ENCODE measurements at places on chromosomes 16 and 17.

DNA sequence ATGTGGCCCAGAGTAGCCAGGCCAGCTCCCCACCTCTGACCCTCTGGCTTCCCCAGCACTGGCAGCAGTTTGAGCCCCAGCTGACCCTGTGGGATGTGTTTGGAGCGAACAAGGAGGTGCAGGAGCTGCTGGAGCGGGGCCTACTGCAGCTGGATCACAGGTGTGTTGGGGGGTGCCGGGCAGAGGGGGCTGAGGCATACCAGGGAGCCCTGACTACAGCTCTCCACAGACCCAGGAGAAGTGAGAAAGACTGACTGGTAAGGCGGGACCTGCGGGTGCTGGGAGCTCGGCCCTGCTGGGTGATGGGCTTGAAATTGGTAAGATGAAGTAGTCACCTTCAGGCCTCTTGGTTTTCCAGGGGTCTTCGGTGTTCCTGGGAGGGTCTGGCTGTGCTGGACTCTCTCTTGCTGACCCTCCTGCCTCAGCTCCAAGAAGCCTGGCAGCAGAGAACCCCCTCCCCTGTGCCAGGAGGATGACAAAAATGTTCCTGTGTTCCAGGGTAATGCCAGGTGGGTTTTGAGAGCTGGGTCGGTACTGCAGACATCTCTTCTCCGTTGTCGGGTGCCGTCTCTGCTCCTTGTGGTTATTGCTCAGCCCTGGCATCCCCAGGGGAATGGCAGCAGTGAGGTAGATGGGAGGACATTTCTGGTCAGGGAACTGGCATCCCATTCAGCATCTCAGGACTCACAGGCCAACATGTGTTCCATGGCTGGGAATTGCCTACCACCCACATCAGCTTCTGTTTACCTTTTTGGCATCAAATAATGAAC lies 5.9 kb downstream of the RSAD1 start:
- no peak for DNase-seq

- no peak for DNase-seq
Measured at GRCh38 chr16:31265329-31266245, 5.8 kb downstream of the ITGAM start.

DNA sequence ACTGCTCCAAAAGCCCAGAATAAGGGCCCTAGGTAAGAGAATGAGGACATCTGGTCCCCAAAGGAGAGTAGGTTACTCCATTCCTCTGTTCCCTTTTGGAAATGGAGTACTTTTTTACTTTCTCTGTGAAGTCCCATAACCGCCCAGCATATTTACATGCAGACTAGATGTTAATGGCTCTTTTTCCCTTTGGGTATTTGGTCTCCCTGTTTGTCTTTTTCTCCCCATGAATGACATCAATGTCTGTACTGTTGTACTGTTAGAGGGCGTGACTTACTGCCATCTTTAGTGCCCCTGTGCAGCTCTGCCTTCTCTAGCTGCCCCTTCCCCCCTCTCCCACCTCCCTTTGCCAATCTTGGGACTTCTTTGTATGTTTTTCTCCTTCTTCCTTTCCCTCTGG lies 19.0 kb downstream of the GPR179 start:
- DNase-seq, result no peak

DNA sequence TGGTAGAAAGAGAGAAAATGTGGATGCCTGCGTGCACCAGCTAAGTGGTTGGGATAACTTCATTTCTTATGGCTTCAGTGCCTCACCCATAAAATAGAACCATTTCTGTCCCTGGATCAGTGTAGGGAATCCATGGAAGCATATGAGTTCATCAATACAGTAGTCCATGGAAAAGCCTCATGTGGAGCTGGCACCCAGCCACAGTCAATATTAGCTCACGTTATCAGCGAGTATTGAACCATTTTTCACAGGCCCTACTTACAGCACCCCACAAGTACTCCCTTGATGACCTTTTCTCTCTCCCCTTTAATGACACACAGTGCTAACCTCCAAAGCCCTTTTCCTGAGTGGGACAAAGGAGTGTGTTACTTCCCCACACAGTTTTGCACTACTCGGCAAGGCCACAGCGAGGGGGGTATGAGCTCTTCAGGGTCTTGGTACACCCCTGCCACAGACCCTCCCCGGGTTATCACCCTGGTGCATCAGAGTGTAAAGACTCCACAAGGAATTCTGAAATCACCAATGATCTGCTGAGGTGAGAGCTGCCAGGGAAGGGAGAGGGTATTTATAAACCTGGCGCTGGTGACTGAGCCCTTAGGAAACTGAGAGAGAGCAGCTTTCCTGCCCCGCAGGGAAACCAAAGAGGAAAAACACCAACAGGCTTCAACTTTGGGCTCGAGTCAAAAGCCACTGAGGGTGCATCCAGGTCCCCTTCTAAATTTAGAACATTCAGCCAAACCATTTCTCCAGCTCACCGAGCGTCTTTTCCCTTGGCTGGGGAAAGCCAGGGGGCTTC lies 36.9 kb downstream of the DYNLRB2 start:
- no peak for DNase-seq

- DNase-seq, result peak; percentile 52
Measured at GRCh38 chr16:69494991-69495392, 70.6 kb downstream of the CYB5B start.

DNA sequence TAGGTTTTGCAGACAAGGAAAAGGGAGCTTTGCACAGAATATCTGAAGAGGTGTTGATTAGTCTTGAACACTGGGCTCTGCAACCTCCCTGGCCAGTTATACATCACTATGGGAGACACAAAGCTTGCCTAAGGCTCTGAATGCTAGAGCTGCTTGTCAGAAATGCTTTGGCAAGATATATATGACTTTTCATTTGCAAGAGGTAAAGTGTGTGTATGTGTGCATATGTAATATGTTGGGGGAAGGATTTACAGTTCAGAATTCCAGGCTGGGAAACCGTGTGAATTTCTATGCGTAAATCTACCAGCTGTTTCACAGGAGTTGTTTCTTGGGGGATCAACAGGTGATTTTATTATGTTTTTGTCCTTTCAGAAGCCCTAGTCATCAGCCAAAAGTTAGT lies 350.9 kb downstream of the TMEM114 start:
- no peak for DNase-seq

GRCh38 chr17:36900160-36900512 lies 37.1 kb upstream of the LHX1 start:
- no peak for DNase-seq

GRCh38 chr16:11104168-11105037 lies 151.6 kb downstream of the SOCS1 start:
- DNase-seq, result no peak

GRCh38 chr17:67528751-67529436 lies 151.8 kb downstream of the PITPNC1 start:
- no peak for DNase-seq

- DNase-seq, result no peak
Measured at GRCh38 chr17:2885733-2886132, 89.5 kb downstream of the RAP1GAP2 start.

DNA sequence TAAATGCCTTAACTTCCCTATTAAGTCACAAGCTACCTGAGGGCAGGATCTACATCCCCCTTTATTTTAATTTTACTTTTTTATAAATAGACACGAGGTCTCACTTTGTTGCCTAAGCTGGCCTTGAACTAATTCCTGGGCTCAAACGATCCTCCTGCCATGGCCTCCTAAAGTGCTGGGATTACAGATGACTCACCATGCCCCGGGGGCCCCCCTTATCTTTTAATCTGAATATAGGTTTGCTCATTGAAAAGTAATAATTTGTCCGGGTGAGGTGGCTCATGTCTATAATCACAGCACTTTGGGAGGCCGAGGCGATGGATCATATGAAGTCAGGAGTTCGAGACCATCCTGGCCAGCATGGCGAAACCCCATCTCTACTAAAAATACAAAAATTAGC lies 14.2 kb downstream of the ETV4 start:
- no peak for DNase-seq

GRCh38 chr16:9323170-9323569 lies 231.7 kb downstream of the HAPSTR1 start:
- no peak for DNase-seq

GRCh38 chr17:29368926-29369325 lies 21.2 kb upstream of the TAOK1 start:
- no peak for DNase-seq

DNA sequence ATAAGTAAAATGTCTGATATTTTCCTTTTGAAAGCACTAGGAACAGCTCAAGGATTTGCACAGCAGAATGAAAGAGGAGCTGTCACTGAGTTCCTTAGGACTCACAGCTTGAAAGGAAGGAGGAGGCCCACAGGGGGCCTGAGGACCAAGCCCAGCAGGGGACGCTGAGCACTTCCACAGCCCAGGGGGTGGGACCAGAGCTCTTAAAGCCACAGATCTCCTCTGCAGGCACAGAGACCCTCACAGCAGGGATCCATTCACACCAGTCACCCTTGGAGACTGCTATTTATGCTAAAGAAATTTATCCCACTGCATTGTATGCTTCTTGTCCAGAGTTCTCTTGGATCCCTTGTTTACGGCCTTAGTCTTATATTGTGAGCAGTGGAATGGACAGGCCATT lies 253.3 kb downstream of the STX8 start:
- no peak for DNase-seq

- no peak for DNase-seq
Measured at GRCh38 chr16:69083306-69083941, 22.0 kb upstream of the HAS3 start.

- DNase-seq, result no peak
Measured at GRCh38 chr17:33664116-33664840, 371.2 kb upstream of the ASIC2 start.

GRCh38 chr17:79214459-79214858 lies 139.8 kb downstream of the ENGASE start:
- no peak for DNase-seq

DNA sequence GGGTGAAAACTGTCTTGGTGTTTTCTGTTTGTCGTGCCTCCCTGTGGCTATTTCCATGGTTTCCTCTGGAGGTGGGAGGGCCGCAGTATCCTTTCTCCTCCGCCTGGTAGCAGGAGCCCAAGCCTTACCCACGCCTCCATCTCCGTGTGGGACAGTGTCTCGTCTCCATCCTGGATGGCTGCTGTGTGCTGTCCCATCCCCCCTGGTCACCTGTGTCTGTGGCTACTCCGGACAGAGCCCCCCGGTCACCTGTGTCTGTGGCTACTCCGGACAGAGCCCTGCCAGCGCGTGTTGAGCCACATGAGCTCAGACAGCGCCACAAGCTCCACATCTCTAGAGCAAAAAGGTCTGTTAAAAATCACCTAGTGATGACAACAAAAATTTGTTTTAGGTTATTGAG lies 198.2 kb upstream of the CHMP6 start:
- no peak for DNase-seq

- no peak for DNase-seq
Measured at GRCh38 chr17:65533852-65534457, 27.5 kb downstream of the AXIN2 start.

GRCh38 chr16:66676599-66676998 lies 19.9 kb downstream of the CMTM4 start:
- no peak for DNase-seq

- peak; percentile 29 for DNase-seq
Measured at GRCh38 chr16:85567101-85567866, 45.8 kb upstream of the GSE1 start.

DNA sequence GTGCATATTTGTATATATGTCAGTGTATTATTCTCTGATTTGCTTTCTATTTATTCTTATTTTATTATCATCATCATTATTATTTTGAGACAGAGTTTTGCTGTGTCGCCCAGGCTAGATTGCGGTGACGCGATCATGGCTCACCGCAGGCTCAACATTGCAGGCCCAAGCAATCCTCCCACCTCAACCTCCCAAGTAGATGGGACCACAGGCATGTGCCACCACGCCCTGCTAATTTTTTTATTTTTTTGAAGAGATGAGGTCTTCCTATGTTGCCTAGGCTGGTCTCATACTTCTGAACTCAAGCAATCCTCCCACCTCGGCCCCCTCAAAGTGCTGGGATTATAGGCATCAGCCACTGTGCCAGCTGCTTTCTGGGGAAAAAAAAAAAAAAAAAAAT lies 8.4 kb upstream of the ARHGAP17 start:
- DNase-seq, result no peak

DNA sequence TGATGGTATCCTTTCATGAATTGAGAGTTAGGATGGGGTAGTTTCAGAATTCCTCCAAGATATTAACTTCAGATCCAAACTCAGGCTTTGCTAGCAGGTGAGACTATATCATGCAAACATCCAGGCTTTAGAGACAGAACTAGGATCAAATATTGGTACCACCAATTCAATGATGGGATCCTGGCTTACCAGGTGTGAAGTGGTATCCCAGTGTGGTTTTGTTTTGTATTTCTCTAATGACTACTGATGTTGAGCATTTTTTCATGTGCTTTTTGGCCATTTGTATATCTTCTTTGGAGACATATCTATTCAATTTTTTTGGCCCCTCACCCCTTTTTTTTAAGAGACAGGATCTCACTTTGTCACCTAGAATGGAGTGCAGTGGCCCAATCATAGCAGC lies 57.0 kb downstream of the TOM1L2 start:
- no peak for DNase-seq

DNA sequence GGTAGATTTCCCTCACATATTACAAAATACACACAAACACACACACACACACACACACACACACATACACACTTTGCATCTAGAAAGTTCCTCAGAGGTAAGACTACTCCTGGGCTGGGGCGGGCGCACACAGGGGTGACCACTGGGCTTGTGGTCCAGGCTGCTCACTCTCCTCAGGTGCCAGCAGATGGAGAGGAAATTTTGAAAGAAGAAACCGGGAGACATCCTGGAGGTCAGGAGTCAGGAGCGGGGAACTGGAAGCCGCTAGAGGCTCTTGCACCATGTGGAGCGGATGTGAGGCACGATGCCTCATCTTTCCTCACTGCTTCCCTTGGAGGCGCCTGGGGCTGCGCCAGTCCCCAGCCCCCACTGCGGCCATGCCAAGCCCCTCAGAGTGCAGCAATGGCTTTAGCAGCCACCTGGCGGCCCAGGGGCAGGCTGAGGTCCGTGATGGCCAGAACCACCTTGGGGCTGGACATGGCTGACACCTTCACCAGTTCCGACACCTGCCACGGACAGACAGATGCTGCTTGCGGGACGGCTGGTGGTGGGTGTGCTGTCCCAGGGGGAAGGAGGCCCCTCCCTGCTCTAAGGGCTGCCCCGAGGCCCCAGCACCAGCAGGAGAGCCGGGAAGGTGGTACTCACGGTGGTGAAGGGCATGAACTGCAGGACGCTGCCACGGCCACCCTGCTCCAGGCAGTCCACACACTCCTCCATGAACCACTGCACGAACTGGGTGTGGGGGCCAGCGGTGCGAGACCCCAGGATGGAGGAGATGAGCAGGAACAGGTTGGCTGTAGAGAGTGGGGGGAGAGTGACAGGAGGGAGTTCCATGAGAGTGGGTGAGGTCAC lies 4.1 kb downstream of the CSF3 start:
- DNase-seq, result no peak

All from erythroblast (primary cell).